Stimulated activated naive B cell treated with anti-CD40 and anti-IgM and Interleukin-4, amounts not matched to agents 10 μg/mL and 1 μg/mL and 100 μg/mL, for 72 hours (primary cell): ENCODE measurements at places on chromosomes 2 and 18.

- no peak for DNase-seq
These were observed 14.8 kb upstream of the CXCR4 start for GRCh38 chr2:136132825-136133155.

DNA sequence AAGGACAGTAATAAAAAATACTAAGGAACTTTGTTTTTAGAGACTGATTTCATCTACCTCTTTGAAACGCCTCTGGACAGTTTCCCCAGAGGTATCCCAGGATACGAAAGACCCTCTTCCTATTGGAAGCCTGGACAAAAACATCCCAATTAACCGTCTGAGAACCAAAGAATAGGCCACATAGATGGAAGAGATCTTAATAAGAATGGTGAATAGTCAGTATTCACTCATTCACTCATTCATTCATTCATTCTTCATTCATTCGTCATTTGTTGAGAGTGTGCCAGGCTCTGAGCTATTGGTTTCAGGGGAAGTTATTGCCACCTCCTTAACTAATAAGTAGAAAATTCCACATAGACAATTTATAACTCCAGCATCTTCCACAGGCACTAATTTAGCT lies 73.2 kb upstream of the SP5 start:
- DNase-seq = no peak

DNA sequence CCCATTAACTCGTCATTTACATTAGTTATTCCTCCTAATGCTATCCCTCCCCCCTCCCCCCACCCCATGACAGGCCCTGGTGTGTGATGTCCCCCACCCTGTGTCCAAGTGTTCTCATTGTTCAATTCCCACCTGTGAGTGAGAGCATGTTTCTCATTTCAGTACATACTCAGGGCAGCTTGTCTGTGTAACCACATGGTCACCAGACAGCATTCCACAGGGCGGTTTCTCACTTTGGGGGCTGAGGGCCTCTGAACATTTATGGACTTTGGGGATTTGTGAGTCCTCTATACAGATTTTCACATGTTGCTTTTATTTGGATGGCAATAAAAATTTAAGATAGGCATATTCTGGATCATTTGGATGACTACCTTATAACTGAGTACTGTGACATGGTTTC lies 84.0 kb downstream of the LYPD6B start:
- no peak for DNase-seq

DNA sequence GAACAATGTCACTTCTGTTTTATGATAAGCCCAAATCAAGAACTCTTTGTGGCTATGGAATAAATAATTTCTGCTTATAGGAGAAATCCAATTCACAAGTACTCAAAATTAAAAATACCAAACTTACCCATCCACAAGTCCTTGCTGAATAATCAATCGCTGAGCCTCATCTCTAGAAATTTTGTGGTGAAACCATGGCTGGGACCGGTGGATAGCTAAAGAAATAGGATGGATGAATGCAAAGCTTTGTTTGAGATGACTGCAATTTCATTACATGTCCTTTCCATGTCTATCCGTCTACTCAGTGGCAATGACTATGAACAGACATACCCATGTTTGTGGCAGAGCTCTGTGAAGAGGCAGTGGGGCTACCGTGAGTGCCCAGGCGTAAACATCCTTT lies 124.4 kb downstream of the GRB14 start:
- DNase-seq = no peak

DNA sequence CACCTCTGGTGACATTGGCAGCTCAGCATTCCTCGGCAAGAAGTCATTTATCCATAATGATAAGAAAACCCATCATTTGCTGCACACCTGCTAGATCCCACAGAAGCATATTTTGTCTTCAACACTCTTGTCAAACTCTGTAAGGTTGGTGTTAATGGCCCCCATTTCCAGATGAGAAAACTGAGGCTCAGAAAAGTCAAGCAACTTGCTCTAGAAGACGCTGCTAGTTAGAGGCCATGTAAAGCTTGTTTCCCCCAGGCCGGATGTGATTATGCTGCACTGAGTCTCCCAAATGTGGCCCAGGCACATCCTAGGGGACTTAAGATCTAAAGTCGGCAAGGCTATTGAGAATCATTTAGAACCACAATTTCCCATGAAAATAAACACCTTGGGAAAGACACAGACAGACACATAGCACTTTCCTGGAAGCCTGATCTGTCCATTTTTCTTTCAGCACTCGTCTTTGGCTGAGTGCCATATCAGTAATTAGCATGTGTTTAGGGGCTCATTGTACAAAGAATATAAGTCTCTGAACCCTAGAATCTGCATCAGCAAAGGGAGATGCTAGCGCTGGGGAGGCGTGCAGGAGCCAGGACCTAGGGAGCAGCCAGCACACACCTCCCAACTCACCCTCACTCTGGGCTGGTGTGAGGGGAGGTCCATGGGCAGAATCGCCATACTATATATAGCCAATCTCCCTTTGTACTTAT lies 39.3 kb downstream of the C1QL2 start:
- DNase-seq = no peak

DNA sequence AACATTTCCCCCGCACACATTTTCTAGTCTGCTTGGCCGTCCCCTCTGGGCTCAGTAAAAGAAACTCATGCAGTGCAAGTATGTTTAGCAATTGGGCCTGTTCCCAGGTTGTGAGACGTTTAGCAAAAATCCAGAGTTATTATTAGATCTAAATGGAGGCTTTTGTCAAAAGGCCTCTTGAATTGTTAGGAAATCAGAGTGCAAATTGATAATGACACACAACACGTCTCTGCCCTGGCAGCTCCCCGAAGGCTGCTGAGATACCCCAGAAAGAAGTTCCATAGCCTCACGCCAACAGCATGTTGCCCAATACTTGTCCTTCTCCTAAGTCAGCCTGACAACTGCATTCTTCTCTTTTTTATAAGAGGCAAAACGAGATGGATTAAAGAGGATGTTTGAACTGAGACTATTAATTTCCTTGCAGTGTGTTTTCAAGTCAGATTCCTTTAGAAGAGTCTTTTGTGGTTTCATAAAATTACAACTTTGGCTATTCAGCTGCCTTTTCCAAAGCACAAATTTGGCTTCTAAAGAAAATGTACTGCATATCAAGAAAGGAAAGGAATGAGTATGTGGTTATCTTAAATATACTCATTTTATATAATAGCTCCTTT lies 202.2 kb downstream of the TRIB2 start:
- DNase-seq = no peak

GRCh38 chr2:179814050-179814449 lies 47.4 kb downstream of the ZNF385B start:
- DNase-seq = no peak

GRCh38 chr2:42353792-42354429 lies 7.1 kb downstream of the COX7A2L start:
- no peak for DNase-seq

DNA sequence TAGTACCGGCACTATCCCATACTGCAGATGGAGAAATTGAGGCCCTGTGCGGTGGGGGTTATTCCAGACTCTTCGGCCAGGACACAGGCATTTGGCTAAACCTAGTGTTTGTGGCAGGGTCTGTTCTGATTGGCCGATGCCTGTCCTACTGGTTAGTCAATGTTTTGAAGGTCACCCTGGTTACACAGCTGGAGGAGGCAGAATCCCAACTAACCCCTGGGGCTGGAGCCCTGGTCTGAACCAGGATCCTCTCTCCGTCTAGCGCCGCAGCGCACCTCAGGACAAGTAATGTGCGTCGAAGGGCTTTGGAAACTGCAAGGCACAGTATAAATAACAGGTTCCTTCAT lies 19.4 kb downstream of the TEX44 start:
- no peak for DNase-seq

DNA sequence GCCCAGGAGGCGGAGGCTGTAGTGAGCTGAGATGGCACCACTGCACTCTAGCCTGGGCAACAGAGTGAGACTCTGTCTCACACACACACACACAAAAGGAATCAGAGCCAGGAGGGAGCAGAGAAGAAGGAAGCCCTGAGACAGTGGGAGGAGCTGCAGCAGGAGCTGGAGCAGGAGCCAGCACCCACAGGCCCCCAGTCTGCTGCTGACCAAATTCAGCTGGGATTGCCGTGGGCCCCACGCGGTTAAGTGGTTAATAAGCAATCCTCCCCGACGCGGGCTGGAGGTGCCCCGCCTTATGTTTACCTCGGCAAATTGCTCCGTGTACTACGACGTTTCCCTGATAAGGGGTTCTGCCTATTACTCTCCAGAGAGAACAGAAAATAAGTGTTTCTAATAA lies 265.3 kb downstream of the TWIST2 start:
- DNase-seq = no peak

- no peak for DNase-seq
These were observed 83.3 kb downstream of the ICOS start for GRCh38 chr2:204019572-204020501.

- DNase-seq = no peak
These were observed 543.6 kb upstream of the NRP2 start for GRCh38 chr2:205138735-205139134.

DNA sequence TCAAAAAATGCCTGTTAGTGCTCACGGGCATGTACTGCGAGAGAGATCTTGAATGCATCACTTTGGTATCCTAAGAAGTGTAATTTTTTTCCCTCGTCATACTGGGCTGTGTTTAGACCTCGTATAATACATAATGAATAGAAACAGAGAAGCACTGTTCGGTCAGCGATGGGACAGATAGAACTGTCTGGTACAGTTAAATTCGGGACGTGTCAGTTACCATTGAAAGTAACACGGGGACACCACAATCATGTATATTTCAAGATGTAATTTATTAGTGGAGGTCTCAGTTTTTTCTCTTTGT lies 1.8 kb downstream of the PKP4 start:
- no peak for DNase-seq

DNA sequence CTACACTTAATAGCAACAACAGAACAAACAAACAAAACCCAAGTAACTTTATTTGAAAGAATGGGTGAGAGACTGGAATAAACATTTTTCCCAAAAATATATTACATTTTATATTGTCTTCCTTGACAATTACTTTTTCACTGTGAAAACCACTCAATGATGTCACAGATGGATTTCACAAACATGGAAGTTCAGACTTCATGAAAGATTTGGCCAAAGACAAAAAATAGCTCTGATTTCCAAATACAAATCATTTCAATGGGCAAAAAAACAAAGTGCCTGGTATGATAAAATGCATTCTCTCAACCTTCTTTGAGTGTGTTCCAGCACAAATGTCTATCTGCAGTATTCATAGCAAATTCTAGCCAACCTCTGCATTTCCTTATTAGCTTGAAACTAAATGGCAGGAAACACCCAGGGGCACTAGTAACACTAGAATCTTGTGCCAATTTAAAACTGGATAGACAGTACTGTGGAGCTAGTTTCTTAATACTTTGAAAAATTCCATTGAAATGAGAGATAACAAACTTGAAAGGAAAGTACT lies 28.5 kb upstream of the NAPG start:
- no peak for DNase-seq

DNA sequence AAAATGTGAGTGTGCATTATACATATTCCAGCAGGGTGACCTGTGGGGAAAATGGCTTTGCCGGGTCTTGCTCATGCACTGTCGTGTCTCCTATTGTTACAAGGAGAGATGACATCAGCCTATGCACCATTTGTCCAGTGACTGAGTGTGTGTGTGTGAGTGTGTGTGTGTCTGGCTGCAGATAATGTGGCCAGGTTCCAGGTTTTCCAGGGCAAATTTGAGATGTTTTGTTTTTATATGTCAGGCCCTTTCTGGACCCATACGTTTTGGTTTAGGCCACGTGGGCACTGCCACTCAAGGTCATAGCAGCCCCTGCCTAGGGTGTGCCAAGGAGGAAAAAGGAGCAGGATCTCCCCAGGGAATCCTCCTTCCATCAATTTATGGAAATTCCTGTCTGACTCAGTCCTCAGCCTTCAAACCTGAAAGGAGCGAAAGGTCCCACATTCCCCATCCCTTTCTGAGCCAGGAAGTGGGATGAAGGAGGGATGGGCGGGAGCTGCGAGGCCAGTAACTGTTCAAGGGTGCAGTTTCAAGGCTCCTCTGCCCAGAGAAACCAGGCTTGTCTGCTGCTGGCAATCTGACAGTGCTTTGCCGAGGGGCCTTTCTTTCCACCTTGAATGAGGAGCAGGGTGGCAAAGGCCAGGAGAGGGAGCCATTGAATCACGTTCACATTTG lies 93.0 kb upstream of the SMAD2 start:
- DNase-seq = no peak

DNA sequence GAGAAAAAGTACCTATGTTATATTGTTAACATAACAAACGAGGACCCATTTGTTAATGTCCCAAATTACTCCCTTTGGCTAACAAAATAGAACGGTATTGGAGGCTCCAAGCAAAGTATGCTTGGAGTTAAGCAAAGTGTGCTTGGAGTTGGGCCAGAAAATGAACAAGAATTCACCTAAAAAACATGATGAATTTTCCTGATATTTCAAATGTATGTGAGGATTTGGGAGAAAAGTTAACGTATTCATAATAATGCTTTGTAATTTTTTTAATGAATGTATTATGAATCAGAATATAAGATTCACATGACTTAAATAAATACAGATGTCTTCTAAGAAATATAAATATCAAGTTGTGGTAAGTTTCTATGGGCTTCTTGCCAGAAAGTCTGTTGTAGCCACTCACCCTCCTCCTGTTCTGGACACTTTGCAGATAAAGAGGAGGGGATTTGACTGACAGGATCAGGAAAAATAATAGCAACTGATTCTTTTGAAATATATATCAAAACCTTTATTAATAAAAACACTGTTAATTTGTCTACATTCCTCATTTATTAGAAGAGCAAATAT lies 423.7 kb upstream of the MMADHC start:
- no peak for DNase-seq

DNA sequence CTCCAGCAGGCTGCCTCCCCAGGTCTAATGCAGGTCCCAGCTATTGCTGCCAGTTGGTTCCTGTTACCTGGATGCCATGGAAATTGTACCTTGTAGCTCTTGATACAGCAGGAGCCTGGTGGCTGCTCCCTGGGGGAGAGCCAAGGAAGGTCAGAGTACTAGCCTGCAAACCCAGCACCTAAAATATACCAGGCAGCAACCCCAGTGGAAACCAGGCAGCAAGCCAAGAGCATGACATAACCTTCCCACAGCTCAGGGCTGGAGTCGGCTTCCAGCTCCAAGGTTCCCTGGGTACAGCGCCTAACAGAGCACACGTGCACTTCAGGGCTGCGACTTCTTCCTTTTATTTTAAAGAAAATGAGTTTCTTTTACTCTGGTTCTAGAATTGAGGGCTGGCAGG lies 30.3 kb downstream of the TNP1 start:
- no peak for DNase-seq

DNA sequence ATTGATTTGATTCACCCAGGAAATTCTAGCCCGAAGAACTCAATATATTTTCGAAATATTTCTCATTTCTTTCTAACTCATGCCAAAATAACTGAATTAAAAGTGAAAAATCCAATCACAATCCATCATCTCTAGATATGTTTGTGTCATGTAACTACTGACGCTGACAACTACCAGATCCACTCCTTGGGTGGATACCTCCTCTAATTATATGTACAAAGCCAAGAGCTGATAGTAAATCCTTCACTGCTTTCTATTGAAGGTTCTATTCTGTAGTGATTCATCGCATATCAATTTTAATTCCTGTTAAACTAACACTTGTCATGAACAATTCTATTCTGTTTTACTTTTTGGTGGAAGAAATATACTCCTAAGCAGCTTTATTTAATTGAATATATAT lies 1056.6 kb upstream of the NXPH2 start:
- DNase-seq = no peak

GRCh38 chr18:36017232-36017631 lies 44.8 kb downstream of the RMP24 start:
- DNase-seq = no peak

- no peak for DNase-seq
These were observed 126.3 kb downstream of the ARHGAP28 start for GRCh38 chr18:6855767-6856166.
